ENCODE measurements at places on chromosomes 7 and 10.

- DNase-seq = no peak
These were observed 177.1 kb upstream of the SVIL start for GRCh38 chr10:29811751-29812427.

GRCh38 chr10:75105576-75106197 lies 5.8 kb upstream of the SAMD8 start:
- DNase-seq = no peak

- no peak for DNase-seq
These were observed 1.7 kb downstream of the ABHD11 start for GRCh38 chr7:73736885-73737284.

DNA sequence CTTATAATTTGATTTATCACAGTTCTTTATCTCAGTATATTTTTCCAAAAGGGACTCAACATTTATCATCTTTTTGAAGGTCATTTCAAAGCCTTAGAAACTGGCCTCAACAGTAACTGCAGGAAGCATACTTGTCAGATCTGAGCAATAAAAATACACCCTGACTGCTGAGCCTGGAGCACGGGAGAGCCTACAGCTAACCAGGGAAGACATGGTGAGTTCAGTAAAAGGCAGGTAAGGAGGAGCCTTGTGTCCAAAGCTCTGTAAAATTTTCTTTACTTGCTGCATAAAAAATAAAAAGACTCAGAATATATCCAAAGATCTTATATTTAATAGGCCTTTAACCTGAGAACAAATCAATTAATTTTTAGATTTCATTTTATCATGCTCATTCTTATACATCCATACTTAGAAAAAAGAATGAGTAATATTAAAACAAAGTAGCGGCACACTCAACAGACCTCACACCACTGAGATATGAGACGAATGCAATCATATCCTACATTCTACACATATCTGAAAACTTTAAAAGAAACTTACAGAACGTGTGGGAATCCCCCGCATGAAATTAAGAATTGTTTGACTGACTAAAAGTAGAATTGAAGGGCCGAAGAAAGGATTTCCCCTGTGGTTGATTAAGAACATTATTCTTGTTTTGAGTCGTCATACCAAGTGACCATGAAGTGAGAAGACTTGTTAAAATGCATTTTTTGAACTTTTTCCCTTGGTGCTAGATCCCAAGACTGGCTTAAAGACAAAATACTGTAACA lies 296.4 kb upstream of the MKLN1 start:
- DNase-seq = no peak

- DNase-seq = no peak
These were observed 139.4 kb upstream of the PCDH15 start for GRCh38 chr10:54940418-54940817.

- no peak for DNase-seq
These were observed 154.0 kb upstream of the PPP2R2D start for GRCh38 chr10:131746785-131747184.

DNA sequence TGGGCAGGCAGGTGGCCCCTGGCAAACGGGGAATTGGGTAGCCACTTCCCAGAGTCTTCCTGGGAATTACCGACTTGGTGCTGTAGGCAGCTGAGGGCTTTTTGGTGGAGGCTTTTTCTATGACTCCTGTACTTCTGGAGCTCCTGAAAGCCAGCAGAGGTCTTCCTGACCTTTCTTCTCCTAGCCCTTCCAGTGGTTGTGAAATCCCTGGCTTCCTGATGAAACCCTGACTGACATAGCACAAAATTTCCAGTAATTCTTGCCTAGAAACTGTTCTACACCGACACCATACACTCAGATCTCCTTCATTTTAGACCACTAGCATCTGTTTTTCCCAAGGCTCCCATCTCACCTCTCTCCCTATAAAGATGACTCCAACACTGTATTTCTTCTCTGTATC lies 120.2 kb downstream of the STRA8 start:
- DNase-seq = no peak

GRCh38 chr10:83959328-83959727 lies 180.0 kb upstream of the GHITM start:
- DNase-seq = no peak

GRCh38 chr7:153381275-153382040 lies 621.9 kb downstream of the ACTR3B start:
- DNase-seq = no peak

Measured in activated naive CD4-positive, alpha-beta T cell treated with anti-CD3 and anti-CD28 coated beads, Interleukin-2, amount 50 U/mL, for 16 hours (primary cell).